ENCODE measurements at places on chromosomes 12 and 14.

GRCh38 chr14:23640524-23641141, 4.5 kb downstream of the DHRS2 start:
- peak; percentile 65 for DNase-seq

GRCh38 chr12:116609319-116610114, 50.3 kb downstream of the MAP1LC3B2 start:
- no peak for DNase-seq

DNA sequence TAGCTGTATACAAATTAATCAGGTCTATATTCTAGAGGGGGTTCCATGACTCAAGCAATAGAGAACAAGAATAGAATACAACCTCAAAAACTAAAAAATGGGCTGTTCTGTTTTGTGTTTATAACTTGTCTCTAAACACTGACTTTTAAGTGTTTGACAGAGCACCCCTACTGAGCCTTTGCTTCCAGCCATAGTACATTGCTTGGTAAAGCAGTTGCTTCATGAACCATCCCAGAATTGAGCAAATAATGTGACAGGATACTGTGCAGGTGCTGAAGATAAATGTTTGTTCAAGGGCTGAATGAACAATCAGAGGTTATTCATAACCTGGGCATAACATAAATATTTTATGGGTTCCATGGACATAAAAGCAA, 11.5 kb downstream of the SPTSSA start:
- DNase-seq, result no peak

DNA sequence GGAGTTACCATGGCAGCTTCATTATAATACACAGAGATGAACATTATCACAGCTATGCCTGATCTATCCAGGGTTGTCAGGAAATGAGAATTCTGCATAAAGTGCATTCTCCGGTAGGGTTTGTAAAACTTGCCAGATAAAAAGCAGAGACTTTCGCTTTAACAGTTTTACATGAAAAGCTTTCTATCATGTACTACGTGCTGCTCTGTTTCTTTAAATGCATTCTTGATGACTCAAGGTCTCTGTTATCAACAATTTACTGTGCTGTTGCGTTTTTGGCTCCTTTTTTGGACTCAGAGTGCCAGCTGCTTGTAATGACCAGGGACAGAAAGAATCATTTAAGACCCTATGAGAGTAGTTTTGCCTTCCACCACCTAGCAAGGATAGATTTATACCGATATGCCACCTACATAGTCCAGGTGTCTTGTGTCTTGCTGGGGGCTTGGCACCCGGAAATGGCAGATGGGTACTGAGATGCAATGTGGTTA, 371.2 kb downstream of the BTG1 start:
- peak; percentile 8 for DNase-seq

DNA sequence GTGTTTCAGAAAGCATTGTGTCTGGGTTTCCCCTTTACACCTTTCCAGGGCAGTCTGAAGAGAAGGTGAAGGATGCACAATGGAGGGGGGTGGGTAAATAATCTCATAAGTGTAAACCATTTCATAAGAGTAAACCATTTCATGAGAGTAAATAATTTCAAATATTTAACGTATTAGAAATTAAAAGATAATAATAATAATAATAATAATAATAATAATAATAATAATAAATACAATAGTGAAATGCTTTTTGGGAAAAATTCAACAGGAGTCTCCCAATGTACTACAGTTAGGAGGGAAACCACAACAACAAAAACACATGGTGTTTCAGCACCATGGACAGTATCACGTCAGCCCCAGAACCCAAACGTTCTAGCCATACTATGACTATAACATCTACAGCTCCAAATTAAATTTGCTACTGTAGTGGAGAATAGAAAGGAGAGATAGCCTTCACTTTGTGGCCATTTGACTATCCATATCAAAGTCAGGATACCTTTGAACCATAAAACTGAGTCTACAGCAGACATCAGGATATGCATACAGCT, 691.8 kb downstream of the BCL11B start:
- DNase-seq, result peak; percentile 1
